ENCODE measurements at places on chromosomes 4 and X.
A peak's percentile ranks its signal among the peaks of the same experiment; 100 is the strongest.

- no peak for DNase-seq
Observed at GRCh38 chr4:112312610-112313239, 15.6 kb downstream of the ALPK1 start.

GRCh38 chr4:182242787-182243186 is 415 bp upstream of the TENM3 start:
- peak; percentile 81 for DNase-seq

DNA sequence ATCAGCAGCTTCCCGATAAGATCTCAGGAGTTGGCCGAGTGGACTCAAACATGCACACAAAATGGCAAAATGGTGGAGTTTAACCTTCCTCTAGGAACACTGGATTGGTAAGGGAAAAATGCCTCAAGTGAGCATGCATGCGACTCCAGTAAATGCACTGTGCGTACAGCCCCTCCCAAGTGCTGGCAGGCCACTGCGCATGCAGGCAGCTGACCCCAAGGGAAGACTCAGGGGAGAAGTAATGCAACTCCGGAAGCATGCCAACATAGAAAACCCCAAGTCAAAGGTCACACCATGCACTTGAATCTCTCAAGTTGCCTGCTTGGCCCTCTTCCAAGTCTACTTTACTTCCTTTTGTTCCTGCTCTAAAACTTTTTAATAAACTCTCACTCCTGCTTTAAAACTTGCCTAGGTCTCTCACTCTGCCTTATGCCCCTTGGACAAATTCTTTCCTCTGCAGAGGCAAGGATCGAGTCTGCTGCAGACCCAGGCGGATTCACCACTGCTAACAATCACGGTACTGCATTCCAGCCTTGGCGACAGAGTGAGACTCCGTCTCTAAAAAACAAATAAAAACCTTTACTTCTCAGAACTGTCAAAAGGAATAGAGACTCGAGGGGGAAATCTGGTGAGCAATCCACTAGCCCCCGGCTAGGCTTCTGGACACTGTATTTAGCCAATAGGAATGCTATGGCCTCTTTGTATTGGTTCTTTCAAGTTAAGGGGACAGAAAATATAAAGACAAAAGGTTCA is 33.5 kb downstream of the NYX start:
- DNase-seq: no peak

GRCh38 chrX:133604801-133605200 is 189.5 kb upstream of the GPC4 start:
- no peak for DNase-seq

DNA sequence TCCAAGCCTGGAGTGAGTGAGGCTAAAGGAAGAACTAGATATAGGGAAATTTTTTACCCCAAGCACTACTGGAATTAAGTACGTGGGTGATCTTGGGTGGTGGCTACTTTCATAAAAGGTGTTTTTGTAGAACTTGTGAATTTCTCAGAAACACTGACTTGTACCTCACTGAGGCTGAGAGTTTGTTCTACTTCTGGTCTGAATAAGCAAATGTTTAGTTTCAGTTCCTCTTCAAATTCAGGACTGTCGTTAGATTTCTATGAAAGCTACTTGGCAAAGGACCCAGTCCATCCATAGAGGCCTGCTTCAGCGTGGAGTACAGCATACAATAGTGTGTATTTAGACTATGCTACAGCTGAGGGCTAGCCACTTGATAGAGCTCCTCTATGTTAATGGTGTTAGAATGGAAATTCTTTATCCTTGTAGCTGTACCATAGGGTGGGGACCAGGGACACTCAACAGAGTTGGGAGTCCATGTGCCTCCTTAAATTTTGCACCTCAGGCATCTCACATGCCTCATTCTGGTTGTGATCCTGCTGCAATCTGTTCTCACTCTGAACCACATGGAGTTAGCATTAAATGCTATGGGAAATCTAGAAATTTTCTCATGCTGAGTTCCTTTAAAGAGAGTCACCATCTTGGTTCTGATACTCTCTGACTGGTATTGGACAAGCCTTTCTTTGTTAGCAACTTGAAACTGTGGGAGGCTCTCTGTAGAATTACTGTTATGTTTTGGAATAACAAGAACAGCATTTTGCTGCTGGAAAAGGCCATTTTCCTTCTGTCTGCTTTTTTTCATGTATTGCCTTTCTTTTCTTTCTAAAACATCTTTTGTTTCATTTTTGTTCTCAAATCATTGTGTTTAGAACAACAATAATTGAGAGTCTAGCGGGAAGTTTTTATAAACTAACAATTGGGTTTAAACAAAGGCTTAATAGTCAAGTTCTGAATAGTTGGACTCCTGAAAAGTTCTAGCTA is 86.8 kb downstream of the PDGFRA start:
- DNase-seq: no peak

GRCh38 chr4:145511913-145512522 is 30.4 kb downstream of the SMAD1 start:
- no peak for DNase-seq

DNA sequence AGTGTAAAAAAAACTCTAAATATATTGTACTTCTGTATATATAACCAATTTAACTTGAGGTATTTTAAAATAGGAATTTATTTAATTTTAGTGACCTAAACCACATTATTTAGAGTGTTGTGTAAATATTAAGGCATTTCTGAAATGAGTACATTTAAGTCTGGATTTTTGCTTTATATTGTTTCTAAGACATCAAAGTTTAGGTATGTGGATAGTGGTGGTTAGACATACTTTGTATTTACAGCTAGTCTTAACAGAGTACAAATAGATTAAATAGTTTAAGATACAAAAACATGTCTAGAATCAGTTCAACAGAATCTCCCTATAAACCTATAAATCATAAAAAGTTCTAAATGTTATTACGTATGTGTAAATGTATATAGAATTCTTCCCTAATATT is 588.5 kb downstream of the TRIML1 start:
- no peak for DNase-seq

DNA sequence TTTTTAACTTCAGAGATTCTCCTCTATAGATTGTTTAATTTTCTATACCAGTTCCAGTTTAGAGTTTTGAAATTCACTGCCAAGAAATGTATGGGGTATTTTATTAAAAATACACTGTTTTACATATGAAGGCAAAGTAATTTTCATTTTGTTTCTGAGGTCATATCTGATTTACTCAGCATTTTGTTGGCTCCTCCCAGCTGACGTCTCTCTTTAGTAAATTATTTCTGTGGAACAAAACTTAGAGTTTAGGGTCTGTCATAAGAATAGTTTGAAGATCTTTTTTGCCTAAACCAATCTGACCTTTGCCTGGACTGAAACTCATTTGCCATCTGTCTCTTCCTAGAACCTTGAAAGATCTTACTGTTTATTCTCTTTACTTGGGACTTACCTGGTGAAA is 16.9 kb downstream of the FNIP2 start:
- no peak for DNase-seq

GRCh38 chr4:91064157-91064853 is 937.1 kb downstream of the CCSER1 start:
- peak; percentile 74 for DNase-seq

GRCh38 chr4:163901319-163901718 is 406.8 kb downstream of the TMA16 start:
- DNase-seq: no peak

DNA sequence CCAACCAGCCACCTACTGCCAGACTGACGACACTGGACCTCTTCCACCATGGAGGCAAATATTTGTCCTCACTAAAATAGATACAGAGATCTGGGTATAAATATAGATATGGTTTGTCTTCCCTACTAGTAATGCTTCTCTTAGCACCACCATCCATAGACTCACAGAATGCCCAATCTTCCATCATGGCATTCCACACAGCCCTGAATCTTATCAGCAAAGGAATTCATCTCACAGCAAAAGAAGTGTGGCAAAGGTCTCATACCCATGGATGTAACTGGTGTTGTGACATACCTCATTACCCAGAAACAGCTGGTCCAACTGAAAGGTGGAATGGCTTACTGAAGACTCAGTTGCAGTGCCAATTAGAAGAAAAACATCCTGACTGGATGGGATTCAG is 47.2 kb upstream of the HS6ST2 start:
- DNase-seq: no peak

DNA sequence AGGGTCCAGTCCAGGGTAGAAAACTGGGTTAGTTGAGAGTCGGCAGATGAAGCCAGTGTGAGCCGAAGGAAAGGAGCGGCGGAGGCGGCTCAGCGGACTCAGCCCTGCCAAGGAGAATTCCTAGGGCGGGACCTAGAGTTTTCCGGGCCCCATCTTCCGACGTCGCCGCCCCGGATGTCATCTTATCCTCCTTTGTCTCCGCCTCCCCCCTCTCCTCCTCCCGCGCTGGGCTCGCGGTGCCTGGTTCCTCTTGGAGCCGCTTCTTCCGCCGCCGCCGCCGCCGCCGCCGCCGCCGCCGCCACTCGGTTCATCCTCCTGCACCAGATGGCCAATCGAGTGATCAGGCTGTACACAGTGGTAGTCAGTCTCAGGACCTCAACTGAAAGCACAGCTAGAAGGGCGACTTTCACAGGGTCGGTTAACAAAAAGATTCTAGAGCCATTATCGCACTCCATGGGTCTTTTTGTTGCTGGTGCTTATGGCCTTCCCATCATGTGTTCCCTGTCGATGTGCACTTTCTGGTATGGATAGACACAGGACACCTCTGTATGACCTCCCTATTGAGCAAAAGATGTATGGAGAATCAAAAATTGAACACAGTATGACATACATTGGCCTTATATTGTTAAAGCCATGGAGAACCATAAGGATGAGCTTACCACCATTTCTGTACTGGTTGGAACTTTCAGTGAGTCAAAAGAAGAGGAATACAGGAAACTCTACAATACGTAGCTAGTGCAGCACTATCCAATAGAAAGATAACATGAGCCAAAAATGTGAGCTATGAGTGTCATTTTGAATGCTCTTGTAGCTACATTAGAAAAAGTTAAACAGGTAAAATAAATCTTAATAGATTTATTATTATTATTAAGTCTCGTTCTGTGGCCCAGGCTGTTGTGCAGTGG is 32.4 kb upstream of the THOC2 start:
- DNase-seq: peak; percentile 90

Data from astrocyte of the hippocampus (primary cell).